ENCODE measurements at places on chromosomes 4 and X.

GRCh38 chr4:14115106-14115505, 487.6 kb upstream of the BOD1L1 start:
- peak; percentile 27 for DNase-seq

- DNase-seq: no peak
These were observed 76.3 kb downstream of the EVC start for GRCh38 chr4:5787311-5787710.

GRCh38 chrX:72306085-72306801, 529 bp upstream of the CITED1 start:
- no peak for DNase-seq

GRCh38 chr4:19936476-19936875, 315.2 kb upstream of the SLIT2 start:
- DNase-seq: no peak

DNA sequence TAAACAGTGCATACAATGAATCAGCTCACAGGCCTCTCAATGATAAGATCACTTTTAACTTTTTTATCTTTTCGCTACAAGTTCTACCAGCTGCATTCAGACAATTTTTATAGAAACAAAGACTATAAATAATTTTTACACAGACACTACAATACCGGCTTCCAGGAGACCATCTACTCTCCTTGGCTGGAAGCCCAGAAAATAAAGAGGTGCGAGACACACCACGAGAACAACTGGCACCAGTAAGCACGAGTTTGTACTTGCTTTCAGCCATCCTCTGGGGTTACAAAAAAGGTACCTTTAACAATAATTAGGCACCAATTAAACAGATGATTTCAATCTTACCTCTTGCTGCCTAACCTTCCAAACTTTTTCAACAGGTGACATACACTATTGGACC, 11.2 kb upstream of the PRDX4 start:
- no peak for DNase-seq

GRCh38 chr4:86151196-86151595, 208.7 kb downstream of the MAPK10 start:
- no peak for DNase-seq

- no peak for DNase-seq
These were observed 183.1 kb upstream of the ARX start for GRCh38 chrX:25198891-25199290.

DNA sequence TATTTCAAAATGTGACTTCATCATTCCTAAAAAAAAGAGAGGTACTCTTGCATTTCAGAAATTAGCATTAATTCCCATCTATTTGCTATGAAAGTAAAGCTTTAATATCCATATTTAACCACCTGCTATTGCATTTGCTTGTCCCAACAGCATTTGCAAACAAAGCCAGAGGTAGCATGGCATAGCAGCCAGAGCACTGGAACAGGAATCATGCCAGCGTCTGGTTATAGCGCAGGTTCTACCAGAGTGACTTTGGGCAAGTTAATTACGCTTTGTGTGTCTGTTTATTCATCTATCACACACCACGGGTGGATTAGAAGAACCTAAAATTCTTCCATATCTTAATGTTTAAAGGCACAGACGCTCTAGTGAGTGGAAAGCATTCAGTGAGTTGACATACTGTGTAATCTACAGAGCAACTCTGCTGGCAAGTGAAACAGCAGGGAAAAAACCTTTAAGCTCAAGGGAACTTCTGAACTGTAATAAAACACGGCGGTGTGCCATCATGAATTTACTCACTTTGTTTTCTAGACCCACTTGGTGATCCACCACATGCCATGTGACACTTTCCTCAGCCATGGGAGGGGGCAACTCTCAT, 76.6 kb upstream of the QRFPR start:
- DNase-seq: no peak

DNA sequence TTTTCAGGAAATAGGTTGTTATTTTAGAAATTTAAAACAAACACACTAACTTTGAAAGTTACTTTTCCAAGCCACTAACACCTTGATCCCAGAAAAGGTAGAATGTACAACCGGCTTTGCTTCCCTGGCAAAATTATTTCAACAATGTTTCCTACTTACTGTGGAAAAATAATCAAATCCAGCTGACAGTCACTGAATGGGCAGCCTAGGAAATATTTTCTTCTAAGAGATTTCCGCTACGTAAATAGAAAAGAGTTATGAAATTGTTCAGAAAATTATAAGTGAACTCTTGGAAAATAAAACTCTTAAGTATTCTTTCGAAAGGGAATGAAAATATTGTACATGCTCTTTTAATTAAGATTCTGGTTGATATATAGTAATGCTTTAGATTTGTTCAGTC, 195.7 kb downstream of the GASK1B start:
- DNase-seq: no peak

GRCh38 chrX:136694431-136695087, 46.6 kb downstream of the CD40LG start:
- DNase-seq: no peak

- DNase-seq: no peak
These were observed 502.9 kb upstream of the PCDH10 start for GRCh38 chr4:132646186-132646585.

- no peak for DNase-seq
These were observed 70.5 kb downstream of the SEC24D start for GRCh38 chr4:118765399-118765798.

DNA sequence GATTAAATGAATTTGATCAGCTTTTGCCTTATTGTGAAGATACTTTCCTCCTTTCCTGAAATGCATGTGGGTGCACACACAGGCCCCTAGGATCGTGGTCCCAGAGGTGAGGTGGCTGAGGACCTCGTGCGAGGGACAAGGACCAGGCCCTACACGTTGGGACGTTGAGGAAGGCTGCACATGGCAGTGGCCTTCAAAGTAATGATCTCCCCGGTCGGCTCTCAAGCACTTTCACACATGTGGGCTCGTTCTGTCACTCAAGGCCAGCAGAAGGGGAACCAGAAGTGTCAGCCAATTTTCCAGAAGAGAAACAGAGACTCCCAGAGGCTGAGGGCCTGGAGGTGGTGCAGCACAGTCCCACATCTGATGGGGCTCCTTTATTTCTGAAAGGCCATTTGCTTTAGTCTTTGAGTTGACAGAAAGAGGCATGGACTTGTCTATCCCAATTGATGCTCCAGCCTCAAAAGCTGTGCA, 196.8 kb downstream of the AFAP1 start:
- no peak for DNase-seq

GRCh38 chrX:100745806-100746537, 14.1 kb upstream of the SYTL4 start:
- no peak for DNase-seq

GRCh38 chr4:41989994-41990364, 351 bp upstream of the SLC30A9 start:
- no peak for DNase-seq

GRCh38 chr4:48035952-48036351, 19.4 kb downstream of the NIPAL1 start:
- no peak for DNase-seq

DNA sequence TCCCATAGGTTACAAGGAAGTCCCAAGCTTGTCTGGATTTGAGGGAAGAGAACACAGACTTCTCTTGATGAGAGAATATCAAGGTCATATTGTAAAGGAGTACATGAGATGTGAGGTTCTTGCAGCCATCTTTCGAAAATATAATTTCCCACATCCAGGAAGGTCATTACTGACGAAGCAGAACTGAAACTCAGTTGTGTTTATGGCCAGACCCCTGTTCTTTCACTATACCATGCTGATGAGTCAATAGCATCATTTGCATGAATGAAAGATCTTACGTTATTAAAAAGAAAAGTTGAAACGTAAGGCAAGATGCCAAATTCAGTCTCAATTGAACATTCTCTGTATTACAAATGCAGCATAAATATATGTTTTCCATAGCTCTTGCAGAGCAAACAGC, 14.2 kb upstream of the CCDC149 start:
- DNase-seq: no peak

GRCh38 chr4:172356016-172356415, 542.8 kb downstream of the GALNTL6 start:
- DNase-seq: no peak

GRCh38 chr4:152065545-152065944, 304.7 kb upstream of the GATB start:
- DNase-seq: no peak

- no peak for DNase-seq
These were observed 9.7 kb downstream of the SMIM10 start for GRCh38 chrX:135000516-135000915.

DNA sequence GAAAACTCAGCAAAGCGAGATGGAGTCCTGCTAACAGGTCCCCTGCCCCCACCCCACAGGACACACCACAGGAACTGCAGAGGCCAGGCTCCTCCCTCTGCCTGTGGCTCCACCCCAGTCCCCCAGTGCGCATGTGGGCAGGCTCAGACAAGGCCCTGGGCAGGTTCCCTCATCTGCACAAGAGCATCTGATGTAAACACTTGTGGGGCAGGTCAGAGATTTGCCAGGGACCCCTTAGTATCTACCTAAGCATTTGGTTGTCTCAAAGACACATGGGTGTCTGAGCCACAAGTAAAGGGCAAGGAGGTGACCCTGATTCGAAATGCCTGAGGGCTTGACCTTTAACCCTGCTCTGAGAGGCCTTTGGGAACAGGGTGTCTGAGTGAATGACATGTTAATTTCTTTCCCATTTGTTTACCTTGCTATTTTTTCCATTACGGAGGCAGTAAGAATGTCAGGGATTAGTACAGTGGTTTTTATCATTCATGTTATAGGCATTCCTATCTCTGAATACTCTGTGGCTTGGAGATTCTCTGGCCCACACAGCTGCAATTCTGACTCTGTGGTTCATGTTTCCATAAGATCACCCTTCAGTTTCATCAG, 85.3 kb downstream of the ZNF518B start:
- DNase-seq: peak; percentile 65

DNA sequence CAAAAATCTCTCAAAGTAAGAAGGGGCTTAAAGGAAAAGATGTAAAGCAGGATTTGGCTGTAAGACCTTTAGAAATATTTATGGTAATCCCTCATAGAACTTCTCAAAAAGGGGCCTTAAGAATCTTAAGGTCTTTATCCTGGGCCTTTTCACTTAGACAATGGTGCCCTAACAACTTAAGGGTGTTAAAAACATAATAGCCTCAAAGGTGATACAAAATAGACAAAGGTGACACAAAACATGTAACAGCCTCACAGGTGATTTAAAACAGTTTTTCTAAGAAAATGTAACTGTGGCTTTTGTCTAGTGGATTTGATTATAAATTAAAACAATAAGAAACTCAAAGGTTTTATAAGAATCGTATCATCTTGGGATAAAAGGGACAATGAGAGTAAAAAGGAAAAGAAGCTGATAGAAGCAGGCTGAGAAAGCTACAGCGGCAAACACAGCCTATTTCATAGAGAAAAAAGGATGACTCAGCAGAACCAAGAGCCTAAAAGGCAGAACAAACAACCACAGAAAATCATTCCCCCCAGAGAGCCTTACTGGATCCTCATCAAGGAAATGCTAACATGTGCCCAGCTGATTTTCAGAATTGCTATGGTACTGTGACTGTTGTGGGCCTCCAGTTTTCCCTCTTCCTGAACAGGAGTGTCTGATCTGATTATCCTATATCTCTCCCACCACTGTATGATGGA, 164.3 kb downstream of the STPG2 start:
- DNase-seq: no peak

GRCh38 chr4:133982533-133983224, 218.9 kb downstream of the PABPC4L start:
- no peak for DNase-seq

GRCh38 chr4:184331268-184331995, 113.8 kb upstream of the ENPP6 start:
- no peak for DNase-seq

DNA sequence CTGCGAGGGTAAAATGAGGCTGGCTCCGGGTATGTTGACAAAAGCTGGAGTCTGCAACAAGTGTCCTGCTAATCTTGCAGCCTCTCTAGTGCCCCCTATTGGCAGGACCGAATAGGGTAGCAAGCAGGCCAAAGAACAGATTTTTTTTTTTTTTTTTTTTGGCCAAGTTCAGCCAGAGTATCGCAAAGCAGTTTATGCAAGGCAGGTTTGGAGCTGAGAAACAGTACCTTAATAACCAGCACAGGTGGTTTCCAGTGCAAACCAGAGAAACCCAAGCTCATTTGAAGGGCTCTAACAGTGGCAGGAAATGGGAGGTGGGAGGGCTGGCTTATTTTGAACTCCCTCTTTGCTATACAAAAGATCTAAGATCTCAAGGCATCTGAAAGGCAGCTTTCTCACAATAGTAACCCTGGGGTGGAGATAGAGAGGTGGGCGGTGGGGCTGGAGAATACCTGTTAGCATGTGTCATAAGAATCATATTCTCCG, 38.2 kb upstream of the OCIAD2 start:
- no peak for DNase-seq

All from NT2/D1 (cell line).